RWPE2 (cell line): ENCODE measurements at places on chromosomes 1 and 21.

GRCh38 chr1:115338457-115338820 lies 390 bp upstream of the NGF start:
- DNase-seq = no peak

DNA sequence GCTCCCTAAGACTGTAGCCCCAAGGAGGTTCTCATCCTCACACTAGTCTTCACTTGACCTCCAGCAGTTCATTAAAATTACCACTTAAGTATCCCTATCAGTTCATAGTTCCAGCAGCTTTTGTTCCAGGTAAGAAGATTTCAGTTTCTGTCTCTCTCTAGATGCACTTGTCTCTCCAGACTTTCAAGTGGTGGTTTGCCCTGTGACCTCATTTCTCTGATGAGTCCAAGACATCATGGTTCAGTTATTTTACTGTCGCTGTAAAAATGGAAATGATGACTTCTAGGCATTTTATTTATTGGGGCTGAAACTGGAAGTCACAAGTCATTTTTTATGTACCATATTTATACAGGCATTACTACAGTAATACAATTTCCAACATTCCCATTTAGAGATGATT lies 17.9 kb upstream of the RGS18 start:
- DNase-seq = no peak

DNA sequence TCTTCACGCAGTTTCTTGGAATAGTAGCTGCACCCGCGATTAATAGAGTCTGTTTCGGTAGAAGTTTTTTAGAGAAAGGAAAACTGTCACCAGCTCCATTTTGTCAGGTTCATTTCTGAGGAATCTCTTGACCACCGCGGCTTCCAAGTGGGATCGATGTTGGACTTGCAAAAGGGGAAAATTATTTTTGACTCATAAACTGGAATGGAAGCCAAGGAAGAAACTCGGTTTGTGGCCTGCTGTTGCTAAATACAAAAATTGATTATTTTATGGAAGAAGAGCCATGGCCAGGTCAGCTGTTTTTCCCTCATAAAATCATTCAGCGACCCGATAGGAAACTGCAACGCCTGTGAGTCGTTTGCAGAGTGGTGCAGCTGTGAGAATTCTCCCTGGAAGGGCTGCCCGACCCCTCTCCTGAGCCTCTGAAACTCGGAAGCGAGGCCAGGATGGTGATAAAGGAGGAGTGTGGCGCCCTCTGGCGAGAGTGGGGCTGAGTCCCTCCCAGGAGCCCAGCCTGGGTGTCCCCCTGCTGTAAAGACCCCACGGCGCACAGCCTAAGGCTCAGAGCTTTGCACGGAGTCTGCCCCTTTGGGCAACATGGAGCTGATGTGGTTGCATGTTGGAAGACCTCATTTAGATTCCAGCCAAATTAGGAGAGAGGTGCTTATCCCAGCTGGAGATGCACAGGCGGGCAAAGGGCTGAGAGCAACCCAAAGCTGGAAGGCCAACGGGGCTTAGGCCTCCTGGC lies 83.6 kb upstream of the SLC25A33 start:
- no peak for DNase-seq

- no peak for DNase-seq
These were observed 16.6 kb downstream of the SPATA17 start for GRCh38 chr1:217647791-217648190.

DNA sequence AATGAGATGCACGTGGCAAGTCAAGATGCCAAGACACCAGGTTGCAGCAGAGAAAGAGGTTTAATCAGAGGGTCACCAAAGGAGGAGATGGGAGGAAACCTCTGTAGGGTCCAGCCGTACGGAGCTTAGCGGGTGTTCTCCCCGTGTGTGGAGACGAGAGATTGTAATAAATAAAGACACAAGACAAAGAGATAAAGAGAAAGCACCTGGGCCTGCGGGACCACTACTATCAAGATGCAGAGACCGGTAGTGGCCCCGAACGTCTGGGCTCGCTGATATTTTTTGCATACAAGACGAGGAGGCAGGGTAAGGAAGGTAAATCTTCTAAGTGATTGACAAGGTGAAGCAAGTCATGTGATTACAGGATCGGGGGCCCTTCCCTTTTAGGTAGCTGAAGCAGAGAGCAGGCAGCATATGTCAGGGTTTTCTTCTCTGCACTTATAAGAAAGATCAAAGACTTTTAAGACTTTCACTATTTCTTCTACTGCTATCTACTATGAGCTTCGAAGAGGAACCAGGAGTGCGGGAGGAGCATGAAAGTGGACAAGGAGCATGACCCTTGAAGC lies 41.2 kb upstream of the TDRD10 start:
- no peak for DNase-seq

DNA sequence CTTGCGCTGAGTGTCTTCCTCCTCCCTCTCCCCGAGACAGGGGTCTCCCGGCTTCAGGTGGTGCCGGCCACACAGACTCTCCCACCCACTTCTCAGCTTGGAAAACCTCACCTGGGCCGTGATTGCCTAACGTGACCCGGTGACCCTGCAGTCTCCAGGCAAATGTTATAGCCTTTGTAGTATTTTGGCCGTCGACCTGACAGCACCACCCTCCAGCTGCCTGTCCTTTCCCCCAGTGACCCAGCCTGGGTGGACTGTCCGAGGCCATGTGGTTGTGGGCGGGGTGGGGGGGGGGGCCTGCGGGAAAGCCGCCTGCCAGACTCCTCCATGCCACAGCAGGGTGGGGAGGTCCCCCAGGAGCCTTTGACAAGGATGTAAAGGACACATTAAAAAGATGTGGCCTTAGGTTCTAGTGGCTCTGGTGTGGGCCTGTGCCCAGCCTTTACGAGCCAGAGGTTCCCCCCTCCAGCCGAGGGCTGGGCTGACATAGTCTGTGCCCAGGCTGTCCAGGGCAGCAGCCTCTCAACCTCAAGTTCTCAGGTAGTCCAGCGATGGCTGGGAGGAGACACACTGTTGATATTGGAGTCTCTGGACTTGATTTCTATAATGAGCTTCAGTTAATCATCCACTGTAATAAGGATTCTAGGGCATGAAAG lies 8.1 kb downstream of the TOR3A start:
- no peak for DNase-seq

GRCh38 chr1:36847186-36847585 lies 187.1 kb downstream of the GRIK3 start:
- no peak for DNase-seq
